ENCODE measurements at places on chromosomes 2 and 18.

DNA sequence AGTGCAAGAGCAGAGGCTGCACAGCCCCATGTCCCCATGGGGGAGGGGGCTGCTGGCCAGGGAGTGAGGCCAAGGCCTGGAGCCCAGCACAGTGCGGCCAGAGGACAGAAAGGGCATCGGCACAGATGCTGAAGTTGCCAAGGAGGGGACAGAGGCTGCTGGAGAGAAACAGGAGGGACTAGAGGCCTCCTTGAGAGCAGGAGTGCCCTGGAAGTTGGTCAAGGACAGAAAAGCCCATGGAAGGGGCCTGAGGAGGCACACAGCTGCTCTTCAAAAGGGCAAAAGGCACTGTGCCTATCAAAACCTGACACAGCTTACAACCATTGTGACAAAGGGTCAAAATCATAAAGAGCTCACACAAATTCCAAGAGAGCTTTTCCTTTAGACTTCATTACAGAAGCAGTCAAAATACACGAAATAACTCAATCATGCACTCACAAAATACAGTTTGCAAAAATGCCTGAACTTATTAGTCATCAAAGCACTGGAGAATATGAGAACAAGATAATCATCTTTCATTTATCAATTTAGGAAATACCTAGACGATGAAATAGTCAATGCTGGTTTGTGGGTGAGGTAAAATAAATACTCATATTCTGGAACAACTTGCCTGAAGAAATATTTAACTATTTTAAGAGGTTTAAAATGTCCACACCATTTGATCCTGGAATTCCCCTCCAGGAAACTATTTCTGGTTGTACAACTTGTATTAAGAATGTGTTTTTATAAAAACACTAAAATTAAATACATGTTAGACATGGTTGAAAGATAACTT is 79.6 kb downstream of the USP40 start:
- no peak for DNase-seq

GRCh38 chr18:10783941-10784340 is 258.1 kb downstream of the NAPG start:
- DNase-seq = no peak

- DNase-seq = no peak
Measured at GRCh38 chr2:178072000-178072382, 586 bp downstream of the PDE11A start.

DNA sequence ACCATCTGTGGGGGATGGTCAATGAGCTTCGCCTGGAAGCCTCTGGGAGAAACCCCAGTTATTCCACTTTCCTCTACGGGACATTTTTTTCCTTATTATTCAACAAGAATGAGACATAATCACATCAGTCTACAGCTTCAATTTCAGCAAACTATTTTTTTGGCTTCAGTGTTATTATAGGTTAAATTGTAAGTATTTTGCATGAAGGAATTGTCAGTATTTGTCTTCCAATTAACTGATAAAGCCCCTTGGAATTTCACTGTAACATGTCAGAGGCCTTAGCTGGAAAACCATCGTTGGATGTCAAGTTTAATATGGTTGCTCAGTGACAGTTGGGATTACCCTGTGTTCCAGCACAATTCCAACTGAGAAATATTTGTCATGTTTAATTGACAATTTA is 480.9 kb upstream of the CHST9 start:
- DNase-seq = no peak

DNA sequence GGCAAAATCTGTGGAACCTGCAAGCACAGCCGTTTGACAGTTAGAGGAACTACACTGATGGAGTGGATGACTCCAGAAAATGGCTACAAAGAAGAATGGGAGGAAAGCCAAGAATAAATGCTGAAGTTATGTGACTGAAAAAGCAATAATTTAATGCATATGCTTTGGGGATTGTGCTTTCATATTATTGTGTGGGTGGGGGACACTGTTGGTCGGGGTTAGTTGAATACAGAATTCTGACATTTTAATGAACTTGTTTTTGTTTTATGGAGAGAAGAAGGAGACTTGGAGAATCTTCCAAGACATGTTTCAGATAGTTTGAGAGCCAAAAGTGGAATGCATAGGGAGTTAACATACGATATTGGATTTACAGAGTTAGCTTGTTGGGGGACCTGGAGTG is 68.5 kb downstream of the NRP2 start:
- DNase-seq = no peak

DNA sequence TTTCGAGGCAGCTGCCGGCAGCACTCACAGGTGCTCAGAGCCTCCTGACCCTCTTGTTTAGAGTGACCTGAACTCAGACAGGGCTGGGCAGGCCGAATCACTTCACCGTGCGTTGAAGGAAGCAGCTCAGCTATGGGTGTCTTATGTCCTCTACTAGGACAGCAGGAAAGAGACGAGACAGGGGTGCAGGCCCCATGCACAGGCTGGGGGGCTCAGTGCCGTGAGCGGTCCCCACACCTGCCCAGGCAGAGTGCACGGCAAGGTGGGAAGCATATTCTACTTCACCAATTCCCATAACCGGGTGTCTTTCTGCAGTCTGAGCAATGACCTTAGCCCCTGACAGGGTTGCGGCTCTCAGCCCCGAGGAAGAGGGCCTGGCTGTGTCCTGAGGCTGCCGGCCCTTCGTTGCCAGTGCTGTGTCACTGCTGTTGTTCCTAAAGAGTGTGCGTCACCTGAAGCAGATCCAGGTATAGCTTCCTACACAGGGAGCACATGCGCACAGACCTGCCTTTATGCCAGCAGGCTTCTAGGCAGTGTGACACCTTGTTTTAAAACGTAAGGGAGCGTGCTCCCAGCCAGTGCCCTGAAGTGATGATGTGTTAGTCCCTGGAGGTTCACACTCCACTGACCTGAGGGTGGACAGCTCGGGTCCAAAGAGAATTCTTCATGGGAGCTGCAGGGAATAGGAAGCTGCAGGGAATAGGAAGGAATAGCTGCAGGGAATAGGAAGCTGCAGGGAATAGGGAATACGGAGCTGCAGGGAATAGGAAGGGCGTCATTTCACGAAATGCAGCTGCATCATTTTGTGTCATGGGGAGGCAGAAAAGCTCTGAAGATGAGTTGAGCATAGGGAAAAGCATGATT is 207.9 kb upstream of the SALL3 start:
- no peak for DNase-seq

- no peak for DNase-seq
Measured at GRCh38 chr2:86768189-86768949, 22.3 kb downstream of the CD8A start.

DNA sequence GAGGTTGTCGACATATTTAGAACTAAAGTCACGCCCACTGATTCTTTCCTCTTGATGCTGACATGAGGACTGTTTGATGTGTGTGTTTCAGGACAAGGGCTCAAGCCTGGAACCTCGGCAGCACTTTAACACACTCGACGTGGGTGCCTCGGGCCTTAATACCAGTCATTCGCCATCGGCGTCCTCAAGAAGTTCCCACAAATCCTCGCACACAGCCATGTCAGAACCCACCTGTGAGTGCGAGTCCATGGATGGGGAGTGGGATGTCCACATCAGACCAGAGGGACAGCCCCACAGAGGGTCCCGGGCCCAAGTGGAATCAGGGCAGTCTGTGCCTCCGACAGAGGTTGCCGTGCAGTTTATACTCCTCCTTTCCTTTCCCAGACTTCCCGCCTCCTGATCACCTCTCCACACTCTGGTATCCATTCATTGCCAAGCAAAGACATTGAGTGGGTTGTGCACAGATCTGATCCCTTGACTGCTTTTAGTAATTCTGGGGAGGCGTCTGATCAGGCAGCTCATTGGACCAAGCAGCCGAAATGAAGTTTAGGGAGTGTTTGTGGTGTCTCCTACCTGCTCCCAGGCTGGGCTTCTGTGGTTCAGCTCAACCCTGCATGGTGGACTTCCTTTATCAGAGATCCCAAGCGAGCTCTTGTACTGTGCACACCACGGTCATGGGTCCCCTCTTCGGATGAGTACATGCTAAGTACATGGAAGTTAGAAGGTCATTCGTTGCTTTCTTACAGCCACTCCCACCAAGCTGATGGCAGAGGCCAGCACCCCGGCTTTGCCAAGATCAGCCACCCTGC is 27.2 kb upstream of the RPL31 start:
- DNase-seq = no peak

- no peak for DNase-seq
Measured at GRCh38 chr18:47746615-47747014, 183.8 kb downstream of the SMAD2 start.

DNA sequence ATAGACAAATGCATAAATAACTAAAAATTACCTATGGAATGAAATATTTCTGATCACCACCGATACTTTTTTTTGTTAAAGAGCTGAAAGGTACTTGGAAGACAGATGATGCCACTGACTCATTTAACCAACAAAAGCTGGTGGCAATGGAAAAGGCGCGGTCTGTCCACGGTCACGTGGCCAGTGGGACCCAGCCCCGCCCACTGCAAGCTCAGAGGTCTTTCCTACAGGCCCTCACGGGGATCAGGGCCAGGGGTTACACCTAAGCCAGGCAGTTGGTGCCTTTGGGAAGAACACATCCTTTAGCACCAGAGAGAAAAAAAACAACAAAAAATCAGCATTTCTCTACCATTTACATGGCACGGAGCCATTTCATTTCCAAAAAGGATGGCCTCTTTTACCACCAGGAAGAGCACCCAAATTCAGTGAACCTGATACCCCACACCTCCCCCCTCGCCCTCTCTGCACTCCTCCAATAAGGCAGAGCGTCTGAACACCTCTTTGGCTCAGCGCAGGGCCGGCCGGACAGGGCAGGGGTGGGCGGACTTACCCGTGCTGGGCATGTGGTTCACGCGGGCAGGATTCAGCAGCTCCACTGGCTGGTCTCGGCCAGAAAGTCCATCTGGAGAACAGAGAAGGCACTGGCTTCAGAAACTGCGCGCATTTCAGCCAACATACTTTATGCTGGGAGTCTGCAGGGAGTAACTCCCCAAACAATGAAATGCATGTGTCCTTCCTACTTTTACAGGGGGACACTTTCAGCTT is 164.6 kb downstream of the HDAC4 start:
- DNase-seq = no peak

DNA sequence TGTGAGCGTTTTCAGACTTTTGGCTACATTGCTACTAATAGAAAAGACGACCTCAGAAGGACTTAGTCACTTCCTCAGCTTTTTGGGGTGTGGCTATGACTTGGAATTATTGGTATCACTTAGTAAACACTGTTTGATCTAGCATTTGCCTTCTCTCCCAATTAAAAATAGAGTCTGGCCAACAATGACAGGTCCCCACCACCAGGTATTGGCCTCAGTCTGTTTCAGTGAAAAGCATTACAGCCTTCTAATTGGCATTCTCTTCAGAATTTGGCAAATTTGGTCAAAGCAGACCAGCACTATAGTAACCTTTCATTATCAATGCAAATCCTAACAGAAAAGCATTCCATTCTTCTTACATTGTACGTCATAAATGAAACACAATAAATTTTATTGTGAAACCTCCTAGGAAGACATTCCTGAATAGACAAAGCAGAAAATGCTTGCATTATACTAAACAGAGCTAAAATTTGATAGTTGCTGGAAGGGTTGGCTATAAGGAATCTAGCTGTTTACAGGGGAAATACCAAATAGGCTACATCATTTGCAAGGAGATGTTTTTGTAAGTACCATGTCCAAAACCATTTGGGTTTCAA is 613.9 kb downstream of the IRS1 start:
- DNase-seq = no peak

DNA sequence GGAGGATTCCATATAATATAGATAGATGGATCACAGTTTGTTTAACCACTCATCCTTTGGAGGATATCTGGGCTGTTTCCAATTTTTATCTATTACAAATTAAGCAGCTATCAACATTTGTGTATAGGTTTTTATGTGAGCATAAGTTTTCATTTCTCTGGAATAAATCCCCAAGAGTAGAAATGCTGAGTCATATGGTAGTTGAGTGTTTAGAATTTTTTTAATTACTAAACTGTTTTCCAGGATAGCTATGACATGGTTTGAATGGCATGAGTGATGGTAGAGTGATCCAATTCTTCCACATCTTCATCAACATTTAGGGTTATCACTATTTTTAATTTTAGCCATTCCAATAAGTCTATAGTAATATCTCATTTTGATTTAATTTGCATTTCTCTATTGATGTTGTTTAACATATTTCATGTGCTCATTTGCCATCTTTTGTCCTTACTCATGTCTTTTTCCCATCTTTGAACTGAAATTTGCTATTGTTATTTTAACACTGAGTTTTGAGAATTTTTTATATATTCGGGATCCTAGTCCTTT is 31.4 kb downstream of the ABCB11 start:
- no peak for DNase-seq

- no peak for DNase-seq
Measured at GRCh38 chr2:129748653-129749052, 230.8 kb upstream of the RAB6C start.

DNA sequence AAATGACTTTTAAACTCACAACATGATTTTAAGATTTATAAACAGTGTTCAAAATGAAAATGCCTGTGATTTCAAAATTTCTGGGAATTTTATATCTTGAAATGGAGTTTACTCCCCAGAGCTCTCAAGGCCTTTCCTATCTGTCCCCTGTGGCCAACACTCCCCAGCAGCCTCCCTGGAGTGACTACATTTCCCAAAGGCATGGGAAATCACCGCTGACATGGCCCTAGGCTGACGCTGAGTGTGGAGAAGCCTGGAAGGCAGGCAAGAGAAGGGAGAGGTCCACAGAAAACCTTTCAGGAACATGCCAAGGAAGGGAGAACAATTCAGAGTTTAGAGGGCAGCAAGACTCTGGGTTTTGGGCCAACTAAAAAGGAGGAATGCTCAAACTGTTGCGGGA is 20.2 kb upstream of the ZFP36L2 start:
- DNase-seq = no peak

- no peak for DNase-seq
Measured at GRCh38 chr2:168159754-168160585, 87.4 kb downstream of the STK39 start.

DNA sequence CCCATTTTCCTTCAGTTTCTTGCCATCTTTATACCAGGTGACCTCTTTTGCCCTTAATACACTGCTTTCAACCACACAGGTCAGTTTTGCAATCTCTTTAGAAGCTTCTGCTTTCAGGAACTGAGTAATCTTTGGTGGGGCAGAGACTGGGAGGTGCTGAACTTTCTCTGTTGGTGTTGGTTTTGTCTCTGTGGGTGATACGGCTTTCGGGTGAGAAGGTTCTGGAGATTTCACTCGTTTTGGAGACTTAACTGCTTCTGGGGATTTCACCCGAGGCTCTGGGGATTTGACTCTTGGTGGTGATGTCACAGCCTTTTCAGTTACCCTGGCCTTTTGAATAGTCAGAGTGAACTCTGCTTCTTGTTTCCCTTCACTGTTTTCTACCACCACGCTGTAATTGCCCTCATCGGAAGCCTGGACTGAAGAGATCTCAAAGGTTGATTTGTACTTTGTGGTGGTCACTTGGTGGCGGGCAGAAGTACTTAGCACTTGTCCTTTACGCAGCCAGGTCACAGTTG is 50.4 kb downstream of the PLEKHA3 start:
- no peak for DNase-seq

DNA sequence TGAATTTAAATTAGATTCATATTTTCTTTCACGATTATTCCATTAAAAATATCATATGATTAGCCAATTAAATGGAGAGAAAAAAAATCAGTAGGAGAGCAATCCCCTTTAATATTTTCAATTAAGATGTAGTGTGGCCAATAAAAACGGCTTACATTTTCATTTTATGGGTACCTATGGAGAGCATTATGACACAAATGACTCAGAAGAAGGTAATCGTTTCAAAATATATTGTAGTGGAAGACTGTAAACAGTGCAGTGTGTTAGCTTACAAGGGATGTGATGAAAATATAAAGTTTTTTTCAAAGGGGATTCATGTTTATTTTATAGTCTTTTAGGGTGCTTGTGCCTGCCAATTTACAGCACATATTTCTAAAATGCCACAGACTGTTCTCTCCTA is 1507.4 kb upstream of the CELF4 start:
- DNase-seq = no peak

- DNase-seq = no peak
Measured at GRCh38 chr2:229805559-229805958, 91.2 kb upstream of the DNER start.

GRCh38 chr2:43269074-43269572 is 42.7 kb upstream of the ZFP36L2 start:
- DNase-seq = no peak

Measured in activated T-cell treated with anti-CD3 and anti-CD28 coated beads for 1 hour (primary cell).